ENCODE measurements at places on chromosomes 5 and 9.

DNA sequence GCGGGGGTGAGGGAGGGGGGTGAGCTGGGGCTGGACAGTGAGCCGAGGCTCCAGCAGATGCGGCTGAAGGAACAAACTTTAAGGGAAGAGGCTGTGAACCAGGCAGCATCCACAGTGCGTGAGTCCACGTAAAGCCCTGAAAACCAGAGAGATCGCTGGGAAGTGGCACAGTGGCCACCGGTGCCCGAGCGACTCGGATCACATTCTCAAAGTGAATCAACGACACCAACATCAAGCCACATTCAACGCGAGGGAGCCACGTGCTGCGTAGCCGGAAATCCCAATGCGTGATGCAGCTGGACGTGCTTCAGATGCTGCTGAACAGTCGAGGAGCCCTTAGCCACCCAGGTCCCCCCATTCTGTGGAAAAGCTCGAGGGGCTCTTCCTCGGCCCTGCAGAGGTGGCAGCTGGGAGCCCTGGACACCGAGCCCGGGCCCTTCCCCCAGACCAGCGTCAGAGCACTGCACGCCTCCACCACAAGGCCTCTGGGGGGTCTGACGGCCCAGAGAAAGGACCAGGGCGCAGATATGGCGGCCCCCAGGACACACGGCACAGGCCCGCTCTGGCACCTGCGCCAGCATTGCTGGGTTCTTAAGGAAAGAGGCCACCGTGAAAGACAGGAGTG is 53.7 kb upstream of the EXOC3 start:
- no peak for DNase-seq

- DNase-seq = no peak
Observed at GRCh38 chr9:121499177-121499426, 542 bp downstream of the GGTA1 start.

DNA sequence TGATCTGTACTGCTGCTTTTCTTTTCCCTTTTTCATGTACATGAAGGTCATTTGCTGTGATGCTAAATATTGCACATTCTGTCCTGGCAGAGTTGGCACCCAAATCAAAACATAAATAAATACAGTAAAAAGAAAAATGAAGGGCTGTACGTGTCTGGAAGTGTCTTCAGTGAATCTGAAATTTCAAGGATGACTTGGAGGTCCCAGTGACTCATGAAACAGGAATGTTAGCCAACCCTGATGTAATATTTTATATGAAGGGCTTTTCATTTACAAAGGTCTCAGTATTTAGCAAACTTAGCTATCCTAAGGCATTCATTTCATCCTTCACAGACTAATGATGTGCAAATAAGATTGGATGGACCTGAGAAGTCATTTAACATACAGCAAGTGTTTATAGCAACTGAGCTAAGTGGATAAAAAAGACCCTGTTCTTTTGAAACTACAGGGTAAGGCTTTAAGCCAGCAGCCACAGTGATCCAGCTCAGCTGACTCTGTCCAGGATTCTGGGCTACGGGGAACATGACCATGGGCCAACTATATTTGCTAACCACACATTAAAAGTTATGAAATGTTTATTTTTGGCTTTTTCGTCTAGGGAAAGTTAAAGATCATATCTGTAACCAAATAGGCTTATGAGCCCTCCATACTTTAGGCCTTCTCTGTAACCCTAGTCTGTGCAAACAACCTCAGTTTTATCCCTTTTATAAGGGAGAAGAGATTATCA is 104.0 kb upstream of the DMRTA1 start:
- DNase-seq = peak; percentile 64

GRCh38 chr9:113910036-113910639 is 34.0 kb downstream of the ZNF618 start:
- no peak for DNase-seq

DNA sequence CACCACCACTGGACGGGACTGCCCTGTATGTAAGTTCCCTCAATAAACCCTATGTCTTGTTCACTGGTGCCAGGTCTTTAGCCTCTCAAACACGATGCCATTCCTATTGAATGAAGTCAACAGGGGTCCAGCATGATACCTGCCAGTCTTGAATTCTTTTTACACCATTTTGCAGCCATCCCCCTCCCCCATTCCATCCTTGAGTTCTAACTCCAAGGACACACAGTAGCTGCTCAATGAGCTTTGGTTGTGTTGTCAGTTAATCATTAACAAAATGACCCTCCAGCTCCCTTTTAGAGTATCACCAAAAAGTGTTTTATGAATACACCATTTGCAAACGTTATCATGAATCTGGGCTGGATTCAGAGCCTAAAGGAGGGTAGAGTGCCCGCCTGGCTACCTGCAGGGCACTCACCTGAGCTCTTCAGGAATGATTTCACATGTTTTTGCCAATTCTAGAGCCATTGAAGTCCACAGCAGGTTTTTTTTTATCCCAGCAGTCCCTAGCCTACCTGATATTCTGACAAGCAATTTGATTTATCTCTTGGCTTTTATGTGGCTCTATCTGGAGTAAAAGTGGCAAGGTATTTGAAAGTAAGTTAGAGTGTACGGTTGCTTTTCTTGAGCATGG is 271.8 kb downstream of the SMARCA2 start:
- DNase-seq = no peak

DNA sequence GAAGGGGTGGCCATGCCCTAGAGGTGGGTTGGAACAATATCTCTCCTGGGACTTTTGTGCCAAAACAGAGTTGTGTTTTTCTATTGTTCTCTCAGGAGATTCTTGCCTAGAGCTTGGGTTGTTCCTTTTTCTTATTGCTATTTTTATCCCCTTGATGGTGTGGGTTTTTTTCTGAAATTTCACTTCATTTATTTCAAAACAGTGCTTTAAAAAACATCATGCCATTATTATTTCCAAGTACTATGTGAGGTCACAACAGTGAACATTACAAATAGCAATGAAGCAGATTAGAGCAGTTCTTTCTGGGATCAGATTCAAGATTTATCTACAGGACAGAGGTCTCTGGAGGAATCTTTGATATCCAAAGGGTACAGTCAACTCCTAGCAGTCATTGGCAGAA is 76.6 kb downstream of the ACTBL2 start:
- DNase-seq = peak; percentile 63

DNA sequence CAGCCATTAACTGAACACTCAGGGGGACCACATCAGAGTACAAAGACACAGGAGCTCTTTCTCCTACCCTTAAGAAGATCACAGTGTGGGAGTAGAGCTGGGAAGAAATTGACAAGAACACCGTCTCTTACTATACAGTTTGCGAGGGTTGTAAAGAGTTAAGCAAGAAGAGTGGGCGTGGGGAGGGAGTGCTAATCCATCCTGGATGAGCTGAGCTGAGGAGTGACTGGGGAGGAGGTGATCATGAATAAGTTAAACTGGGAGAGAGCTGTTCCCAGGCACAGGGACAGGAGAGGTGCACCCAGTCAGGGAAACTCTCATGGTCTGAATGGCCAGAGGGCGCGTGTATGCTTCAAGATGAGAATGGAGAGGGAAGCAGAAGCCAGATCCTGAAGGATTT is 17.2 kb downstream of the TAF1L start:
- no peak for DNase-seq

- no peak for DNase-seq
Observed at GRCh38 chr5:139426203-139426885, 13.0 kb downstream of the DNAJC18 start.

- DNase-seq = peak; percentile 30
Observed at GRCh38 chr5:54360925-54361662, 50.7 kb upstream of the ARL15 start.

DNA sequence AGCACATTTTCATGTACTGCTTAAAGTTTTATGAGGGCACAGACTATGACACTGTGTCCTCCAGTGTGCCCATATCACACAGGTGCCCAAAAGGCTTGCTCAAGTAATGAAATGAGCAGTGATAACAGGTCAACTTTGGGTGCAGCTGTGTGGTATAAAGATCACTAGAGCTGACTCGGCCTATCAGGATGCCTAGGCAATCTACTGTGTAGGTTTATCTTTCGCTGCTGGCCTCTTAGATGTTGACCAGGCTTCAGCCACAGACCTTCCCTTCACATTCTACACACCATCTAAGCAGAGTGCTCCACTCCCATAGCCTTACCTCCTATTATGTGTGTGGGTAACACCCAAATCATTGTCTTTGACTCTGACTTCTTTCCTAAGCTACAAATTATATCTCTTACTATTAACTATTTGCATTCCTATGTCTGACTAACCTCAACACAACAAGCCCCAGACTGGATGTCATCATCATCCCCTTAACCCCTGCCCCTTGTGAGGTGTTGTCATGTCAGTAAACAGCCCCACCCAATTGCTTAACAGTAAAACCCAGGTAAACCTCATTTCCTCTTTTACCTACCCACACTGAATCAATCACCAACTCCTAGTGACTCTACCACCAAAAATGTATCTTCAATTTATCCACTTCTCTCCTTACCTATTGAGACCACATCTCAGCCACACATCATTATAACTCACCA is 2.5 kb downstream of the SREK1IP1 start:
- peak; percentile 43 for DNase-seq

- no peak for DNase-seq
Observed at GRCh38 chr9:61673664-61674381, 484.0 kb downstream of the SPATA31A7 start.

DNA sequence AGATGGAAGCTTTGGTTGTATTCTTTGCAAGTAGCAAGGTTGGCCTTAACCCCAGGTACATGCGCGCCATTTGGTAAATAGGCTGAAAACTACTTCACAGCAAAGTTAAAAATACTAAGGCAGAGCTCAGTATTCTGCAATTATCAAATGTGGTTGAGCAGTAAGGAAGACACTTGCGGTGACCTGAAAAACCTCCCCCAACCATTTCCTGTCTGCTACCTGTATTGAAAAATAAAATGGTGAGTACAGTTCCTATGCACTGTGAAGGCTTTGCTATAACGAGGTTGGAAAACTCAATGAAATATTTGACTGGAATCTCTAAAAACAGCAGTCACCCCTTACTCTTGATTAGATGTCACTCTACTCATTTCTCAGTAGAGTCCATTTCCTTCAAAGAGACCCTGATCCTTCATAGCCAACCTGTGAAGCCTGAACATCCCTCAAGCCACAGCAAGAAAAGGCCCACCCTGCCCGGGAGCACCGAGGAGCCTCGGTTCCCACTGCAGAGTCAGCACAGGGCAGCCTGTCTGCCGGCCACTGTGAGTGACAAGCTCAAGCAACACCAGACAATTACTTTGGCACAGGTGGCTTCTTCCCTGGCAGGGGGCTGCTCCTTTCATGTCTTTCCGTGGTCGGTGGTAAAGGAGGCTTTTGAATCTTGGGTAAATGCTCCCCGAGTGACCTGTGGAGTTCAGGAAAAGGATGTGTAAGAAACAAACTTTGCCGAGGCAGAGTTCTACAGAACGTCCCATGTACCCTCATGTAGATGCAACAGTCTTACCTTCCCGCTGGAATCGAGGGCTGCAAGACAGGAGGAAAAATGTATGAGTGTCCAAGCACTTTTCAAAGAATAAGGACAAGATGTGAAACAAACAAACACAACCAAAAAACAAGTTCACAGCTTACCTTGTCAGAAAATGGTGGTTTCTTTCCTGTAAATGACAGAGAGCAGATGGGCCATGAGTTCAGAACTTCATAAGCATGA is 29.6 kb downstream of the C5orf58 start:
- DNase-seq = no peak

DNA sequence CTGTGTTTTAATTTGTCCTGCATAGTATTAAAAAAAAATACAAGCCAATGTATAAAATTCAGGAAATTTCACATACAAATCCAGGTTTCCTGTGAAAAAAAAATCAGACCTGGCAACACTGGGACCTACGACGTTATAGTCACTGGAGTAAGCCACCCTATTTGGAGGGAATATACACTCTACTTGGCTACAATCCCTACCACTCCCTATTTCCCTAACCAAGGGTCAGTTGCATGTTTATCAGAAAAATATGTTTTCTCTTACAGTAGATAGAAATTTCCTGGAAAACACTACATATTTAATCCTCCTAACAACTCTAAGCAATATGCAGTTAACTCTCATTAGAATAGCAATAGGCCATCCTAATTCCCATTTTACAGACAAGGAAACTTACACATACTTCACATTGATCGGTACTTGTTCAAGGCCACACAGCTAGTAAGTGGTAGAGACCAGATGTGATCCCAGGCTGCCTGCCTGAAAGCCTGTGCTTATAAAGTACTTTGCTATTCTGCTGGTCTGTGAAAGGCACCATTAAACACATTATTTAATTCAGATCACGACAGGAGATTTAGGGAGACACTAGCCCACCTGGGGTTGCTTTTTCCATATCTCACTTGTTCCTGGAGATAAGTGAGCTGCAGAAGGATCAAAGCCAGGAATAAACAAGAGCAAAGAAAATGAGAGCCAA is 70.8 kb downstream of the MFAP3 start:
- no peak for DNase-seq

DNA sequence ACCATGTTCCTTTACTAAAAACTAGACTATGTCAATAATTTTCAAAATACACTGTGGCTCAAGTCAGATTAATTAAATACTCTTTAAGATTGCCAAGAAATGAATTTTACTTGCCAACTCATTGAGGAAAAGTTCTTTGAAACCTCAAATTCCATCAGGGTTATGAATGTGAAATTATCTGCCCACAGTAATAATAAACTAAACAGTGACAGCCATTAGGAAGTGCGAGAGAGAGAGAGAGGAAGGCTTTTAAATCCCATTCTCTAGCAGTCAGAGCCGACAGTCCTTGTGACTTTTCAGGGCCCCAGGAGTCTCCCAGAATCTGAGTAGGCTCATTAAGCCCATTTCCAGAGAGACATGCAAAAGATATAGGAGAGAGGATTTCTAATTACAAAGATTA is 236.1 kb downstream of the MARCHF11 start:
- DNase-seq = peak; percentile 87

DNA sequence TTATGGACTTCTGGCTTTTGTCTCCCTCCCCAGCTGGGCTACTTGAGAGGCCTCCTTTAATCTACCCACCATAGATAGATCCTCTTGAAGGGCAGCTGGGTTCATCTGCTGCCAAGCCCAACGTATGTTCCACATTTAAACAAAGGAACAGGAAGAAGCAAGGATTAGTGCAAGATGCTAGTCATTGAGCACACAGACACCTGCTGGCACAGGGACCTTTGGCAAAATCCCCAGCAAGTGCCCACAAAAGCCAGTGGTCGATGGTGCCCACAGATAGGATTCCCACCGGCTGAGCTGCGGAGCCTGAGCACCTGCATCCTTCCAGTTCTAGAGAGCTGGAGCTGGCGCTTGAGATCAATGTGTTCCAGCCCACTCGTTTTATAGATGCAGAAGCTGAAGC is 57.7 kb upstream of the SHB start:
- DNase-seq = no peak

- no peak for DNase-seq
Observed at GRCh38 chr9:131275332-131276093, 797 bp downstream of the FAM78A start.

DNA sequence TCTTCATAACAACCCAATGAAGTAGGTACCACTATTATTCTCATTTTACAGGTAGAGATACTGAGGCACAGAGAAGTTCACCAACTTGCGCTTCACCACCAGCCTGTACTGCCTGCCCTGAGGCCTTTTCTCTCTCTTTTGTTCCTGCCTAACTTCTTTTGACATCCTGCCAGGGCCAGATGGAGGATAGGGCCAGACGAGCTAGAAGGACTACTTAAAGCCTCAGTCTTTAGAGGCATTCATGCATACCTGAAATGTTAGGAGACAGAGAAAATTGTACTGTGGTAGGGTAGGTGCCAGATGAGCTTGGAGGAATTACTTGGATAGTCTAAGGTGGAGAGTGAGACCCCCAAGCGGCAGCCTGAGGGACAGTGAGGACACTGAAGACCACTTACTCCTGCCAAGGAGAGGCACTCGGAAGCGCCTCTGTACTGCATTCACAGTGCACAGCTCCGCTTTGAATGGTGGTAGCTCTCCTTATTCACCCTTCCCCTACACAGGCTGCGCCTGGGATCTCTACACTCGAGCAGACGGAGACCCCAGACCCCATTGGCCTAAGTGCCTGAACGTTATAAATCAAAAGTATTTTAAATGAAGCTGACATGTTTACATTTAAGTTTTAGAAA is 6.2 kb upstream of the ORM1 start:
- no peak for DNase-seq
